ENCODE measurements at places on chromosomes 1 and 21.

DNA sequence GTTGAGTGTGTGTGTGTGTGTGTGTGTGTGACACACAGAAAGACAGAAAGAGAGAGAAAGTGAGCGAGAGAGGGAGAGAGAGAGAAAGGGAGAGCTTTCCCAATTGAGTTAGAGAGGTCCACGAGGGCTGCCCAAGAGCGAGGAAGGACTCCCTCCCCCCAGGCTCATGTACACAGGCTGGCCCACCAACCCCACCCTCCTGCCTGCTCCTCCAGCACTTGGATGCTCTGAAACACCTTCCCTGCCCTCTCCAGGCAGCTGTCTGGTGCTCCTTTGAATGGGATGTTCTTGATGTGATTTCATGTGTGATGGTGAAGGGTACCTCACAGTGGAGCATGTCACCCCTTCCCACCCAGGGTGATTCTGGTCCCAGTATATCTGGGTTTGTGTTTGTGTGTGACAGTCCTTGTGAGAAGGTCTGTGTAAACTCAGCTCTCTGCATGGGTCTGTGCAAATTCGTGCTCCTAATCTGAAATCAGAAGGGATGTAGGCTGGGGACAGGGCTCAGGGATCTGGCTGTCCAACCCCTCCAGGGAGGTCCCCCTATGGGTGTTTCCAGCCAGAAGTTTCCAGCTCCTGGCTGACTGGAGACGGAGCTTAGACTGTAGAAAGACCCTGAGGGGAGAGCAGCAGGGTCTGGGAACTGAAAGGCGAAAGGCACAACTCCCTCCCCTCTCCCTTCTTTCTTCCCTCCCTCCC lies 6.8 kb upstream of the PEAR1 start:
- DNase-seq: no peak

GRCh38 chr21:40660461-40660860 lies 186.5 kb downstream of the DSCAM start:
- no peak for DNase-seq

DNA sequence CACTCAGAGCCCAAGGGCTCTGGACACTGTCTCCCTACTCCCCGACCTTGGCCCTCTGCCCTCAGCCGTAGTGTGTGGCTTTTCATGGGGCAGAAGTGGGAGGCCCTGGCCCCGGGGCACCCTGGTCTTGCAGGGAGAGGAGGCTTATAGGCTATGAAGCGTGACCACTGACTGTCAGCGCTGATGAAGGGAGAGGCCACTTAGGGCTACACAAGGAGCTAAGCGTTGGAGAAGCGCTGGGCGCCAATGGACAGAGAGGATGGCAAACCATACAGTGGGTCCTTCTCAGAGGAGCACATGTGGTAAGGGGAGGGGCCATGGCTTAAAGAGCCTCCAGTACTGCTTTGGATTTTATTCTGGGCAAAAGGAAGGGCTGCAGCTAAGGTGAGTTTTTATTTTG lies 7.9 kb downstream of the CRABP2 start:
- no peak for DNase-seq

GRCh38 chr1:240258910-240259309 lies 167.2 kb downstream of the FMN2 start:
- no peak for DNase-seq

DNA sequence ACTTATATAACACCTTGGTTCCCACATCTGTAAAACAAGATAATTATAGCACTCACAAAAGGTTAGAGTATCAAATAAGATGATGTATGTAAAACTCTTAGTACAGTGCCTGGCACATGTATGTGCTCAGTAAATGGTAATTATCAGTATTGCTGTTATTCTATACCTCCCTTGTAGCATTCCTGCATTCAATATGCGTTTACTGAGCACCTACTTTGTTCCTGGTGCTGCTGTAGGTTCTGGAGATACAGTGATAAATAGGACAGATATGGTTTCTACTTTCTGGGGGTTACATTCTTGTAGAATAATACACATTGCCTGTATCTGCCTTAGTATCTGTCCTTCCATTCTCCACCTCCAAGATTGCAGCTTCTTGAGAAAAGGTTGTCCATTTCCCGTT lies 1.2 kb upstream of the SSR2 start:
- no peak for DNase-seq

DNA sequence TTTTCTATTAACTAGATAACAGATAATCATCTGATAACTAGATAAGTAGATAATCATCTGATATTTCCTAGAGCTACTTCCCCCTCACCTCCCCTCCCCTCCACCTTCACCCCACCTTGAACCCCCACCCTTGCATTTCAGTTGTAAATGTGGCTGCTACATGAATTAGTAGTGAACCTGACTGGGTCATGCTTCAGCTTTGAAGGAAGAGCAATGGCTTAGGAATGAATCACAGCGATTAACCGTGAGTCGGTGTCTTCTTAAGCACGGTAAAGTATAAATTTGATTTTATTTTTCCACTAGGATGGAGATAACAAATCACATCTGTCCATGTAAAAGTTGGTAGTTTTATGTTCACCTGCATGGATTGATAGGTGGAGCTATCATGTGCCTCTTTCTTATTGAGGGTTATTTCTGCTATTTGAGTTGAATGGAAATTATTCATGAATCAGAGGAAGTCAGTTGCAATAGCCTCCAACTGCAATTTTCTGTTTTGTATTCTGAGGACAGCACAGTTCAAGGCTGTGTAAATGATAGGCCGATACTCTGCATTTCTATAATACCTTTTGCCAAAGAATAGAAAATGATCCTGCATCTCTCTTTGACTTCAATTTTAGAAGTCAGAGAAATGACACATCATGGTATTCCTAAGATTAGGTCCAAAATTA lies 235.0 kb downstream of the PTGER3 start:
- DNase-seq: no peak

GRCh38 chr1:21361506-21361905 lies 71.2 kb upstream of the ECE1 start:
- no peak for DNase-seq
